Activated gamma-delta T cell treated with Interleukin-2 at 50 U/mL for 16 hours (primary cell): ENCODE measurements at places on chromosomes 1 and 21.

GRCh38 chr1:77888081-77888780 lies at the start of gene NEXN:
TSS of gene NEXN (plus strand) at chr1:77888624. CDS start at chr1:77916107, 27,483 bp downstream.
- DNase-seq = no peak

DNA sequence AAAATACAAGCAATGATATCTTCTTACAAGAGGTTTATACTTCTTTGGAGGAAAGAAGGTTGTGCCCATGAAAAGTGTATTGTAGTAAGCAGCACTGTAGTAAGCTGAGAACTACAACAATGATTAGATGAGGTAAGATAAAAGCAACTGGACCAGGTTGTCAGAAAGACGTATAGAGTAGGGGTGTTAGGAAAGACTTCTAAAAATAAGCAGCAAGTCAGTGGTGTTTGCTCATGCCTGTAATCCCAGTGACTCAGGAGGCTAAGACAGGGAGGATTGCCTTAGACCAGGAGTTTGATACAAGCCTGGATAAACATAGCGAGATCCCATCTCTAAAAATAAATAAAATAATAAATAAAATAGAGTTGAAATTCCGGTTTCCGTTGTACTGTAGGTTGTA lies 4.3 kb upstream of the OR10X1 start:
- no peak for DNase-seq

- peak; percentile 49 for DNase-seq
Measured at GRCh38 chr1:166839600-166840308, 479 bp downstream of the POGK start.

GRCh38 chr1:64388336-64388735 lies 81.6 kb upstream of the CACHD1 start:
- no peak for DNase-seq

- no peak for DNase-seq
Measured at GRCh38 chr1:110591956-110592355, 14.2 kb downstream of the KCNA2 start.

DNA sequence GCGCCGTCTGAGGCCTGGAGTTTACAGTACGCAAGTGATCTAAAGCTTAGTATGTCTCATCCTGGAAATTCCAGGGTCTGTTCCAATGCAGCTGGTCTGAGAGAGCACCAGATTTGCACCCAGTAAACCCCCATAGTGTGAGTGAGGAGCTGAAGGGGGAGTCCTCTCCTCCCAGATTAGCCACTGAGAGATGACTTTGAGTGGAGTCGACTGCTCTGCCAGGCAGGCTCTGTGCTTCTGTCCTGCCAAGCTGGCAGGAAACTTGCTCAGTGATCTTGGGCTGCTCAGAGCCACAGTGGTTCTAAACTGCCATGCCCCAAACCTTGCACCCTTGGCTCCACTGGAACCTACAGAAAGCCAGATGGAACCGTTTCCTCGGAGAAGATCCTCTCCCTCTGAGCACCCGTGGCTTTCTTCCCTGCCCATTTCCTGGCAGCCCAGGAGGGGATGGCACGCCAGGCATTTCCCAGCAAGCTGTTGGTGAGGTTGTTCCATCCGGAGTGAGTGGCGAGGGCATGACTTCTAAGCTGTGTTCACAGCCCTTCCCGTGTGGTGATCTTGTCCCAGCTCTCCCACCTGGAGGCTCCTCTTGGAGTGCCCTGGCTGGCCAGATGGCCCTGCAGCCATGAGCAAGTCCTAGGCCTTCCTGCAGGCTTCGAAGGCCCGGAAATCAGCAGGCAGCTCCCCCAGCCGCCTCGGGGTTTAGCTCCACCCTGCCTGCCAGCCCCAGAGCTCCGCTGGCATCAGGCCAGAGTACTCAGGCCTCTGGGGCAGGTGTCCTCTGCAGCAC lies 125.9 kb upstream of the VAMP3 start:
- DNase-seq = no peak

GRCh38 chr1:6777813-6778212 lies 7.4 kb upstream of the CAMTA1 start:
- DNase-seq = no peak

DNA sequence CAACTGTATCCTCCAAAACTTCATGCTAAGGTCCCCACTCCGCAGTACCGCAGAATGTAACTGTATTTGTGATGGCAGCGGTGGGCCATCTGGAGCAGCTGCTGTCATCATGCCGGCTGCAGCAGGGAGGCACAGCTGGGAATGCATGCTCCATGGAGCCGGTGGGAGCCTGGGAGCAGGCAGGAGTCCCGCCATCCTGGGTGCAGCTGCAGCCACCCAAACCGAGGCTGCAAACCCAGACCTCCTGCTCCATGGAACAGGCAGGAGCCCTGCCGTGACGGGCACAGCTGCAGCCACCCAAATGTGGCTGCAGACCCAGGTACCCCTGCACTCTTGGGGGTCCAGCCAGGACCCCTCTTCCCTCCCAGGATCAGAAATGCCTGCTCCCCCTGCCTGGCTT lies 80.3 kb downstream of the SCMH1 start:
- no peak for DNase-seq

- DNase-seq = no peak
Measured at GRCh38 chr1:225603538-225604354, 49.2 kb downstream of the ENAH start.

DNA sequence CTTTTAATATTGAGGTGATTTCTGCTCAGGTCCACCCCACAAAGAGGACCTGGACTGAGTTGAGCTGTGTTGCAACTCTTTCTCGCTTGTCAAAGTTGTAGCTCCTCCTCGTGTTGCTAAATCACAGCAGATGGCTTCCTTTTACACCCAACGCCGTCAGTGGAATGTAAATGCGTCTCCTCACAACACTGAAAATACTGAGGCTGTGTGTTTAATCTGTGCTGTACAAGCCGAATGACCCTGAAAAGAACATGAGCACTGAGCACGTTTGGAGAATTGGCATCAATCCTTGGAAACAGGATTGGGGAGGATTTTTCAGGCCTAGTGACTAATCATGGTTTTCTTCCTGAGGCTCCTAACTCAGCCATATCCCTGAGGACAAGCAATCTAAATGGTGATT lies 196.0 kb downstream of the CRB1 start:
- DNase-seq = no peak

GRCh38 chr1:53367503-53368313 lies 39.8 kb upstream of the LRP8 start:
- DNase-seq = peak; percentile 49

- no peak for DNase-seq
Measured at GRCh38 chr1:147665521-147665920, 4.8 kb downstream of the ACP6 start.

- DNase-seq = no peak
Measured at GRCh38 chr1:53747841-53748240, 8.9 kb upstream of the GLIS1 start.
